ENCODE measurements at places on chromosomes 1 and 21.

DNA sequence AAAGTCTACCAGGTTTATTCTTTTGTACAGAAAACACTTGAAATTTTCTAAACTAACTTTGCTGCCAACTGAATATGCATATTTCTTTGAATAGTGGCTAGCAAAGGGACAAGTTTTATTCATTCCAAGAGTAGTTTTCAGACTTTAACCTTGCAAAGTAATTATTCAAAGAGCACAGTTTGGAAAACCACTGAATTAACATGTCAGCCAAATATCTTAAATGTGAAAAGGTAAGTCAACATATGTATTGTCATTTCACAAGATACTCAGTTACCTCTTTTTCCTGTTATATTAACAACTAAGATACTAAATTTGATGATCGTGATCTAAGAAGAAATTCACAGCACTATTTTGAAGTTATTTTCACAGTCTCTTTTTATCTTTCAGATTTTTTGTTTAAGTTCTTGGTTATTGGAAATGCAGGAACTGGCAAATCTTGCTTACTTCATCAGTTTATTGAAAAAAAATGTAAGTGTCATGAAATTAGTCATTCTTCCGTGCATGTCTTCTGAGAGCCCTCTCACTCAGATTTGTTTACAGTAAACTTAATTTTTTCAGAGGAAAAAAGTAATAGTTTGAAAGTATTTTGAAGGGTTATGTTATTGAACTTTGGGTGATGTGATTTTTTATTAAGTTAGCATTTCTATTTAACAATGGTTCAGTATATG lies 15.3 kb downstream of the RAB4A start:
- DNase-seq: no peak

DNA sequence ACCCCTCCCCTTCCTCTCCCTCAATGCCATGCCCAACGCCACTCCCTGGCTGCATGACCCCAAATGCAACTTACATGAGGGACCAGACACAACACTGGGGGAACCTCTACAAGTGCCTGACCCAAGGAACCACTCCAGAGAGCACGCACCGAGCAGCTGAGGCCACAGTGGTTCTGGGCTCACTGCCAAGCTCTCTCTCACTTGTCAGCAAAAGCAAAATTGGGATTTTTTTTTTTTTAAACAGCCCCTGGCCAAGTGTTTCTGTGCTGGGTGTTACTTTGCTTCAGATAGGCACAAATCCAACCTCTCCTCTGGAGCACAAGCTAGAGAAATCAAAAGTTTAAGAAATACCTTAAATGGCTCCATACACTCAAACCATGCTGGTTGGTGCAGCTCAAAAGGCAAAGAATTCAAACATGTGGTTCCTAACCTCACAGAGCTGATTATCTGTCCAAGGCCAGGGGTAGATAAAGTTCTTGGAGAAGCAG lies 363.0 kb downstream of the SETD4 start:
- DNase-seq: peak; percentile 9

GRCh38 chr1:91278754-91279153 lies 125.9 kb downstream of the HFM1 start:
- peak; percentile 16 for DNase-seq

DNA sequence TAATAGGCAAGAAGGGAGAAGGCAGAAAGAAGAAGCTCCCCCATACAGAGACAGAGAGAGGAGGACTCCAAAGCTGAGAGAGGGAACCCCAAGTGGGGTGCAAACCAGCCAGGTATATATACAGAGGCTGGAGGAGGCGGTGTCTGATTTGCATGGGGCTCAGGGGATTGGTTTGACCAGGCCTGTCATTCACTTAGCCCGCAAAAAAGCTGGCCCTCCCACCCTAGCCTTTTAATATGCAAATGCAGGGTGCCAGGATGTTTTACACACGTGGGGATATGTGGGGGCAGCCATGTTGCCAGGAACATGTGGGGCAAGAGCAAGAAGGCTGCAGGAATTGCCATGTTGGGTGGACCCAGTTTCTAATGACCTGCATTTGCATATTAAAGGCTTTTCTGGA lies 37.0 kb upstream of the TENT5B start:
- no peak for DNase-seq

GRCh38 chr1:110707232-110707631 lies 32.5 kb upstream of the KCNA3 start:
- no peak for DNase-seq

DNA sequence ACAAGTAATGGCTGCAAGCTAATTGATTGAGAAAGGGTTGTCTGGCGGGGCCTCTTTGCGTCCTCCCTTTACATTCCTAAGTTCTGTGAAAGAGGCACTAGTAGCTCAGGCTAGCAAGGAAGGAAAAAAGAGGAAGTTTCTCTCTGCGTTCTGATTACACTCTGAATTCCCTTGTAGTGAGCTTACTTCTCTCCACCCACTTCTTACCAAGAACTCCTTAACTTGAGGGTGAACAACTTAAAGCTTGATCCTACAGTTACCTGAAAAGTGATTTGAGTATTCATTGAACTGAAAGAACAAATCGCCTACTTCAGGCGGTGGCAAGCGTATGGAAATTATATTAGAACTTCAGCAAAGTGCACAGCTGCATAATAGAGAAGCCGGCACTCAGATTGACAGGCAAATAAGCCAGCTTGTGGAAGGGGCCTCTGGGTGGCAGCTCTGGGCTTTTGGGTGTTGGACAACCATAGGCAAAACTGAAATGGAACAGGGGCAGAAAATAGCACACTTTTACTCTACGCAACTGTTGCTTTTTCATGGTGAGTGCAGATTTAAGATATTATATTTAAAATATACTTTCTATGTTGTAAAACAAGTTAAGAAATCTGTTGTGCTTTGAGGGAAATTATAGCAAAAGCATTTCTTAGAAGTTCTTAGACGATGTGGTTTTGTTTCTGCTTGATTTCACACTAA lies 464.5 kb downstream of the USP25 start:
- DNase-seq: peak; percentile 73

DNA sequence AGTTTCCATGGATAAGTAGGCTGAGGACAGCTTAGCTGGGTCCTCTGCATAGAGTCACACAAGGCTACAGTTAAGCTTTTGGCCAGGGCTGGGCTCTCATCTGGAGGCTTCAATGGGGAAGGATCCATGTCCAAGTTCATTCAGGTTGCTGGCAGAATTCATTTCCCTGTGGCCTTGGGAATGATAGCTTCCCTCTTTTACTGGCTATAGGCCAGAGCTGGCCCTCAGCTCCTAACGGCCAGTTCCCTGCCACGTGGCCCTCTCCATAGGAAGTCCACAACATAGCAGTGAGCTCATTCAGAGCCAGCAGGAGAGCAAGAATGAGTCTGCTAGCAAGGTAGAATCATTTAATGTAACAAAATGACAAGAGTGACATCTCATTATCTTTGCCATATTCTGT lies 15.1 kb upstream of the PODN start:
- no peak for DNase-seq

GRCh38 chr1:999725-1000356 lies at the start of gene HES4:
Gene HES4 (minus strand): TSS chr1:1000097. CDS start chr1:999973, 124 bp downstream.
- peak; percentile 74 for DNase-seq

DNA sequence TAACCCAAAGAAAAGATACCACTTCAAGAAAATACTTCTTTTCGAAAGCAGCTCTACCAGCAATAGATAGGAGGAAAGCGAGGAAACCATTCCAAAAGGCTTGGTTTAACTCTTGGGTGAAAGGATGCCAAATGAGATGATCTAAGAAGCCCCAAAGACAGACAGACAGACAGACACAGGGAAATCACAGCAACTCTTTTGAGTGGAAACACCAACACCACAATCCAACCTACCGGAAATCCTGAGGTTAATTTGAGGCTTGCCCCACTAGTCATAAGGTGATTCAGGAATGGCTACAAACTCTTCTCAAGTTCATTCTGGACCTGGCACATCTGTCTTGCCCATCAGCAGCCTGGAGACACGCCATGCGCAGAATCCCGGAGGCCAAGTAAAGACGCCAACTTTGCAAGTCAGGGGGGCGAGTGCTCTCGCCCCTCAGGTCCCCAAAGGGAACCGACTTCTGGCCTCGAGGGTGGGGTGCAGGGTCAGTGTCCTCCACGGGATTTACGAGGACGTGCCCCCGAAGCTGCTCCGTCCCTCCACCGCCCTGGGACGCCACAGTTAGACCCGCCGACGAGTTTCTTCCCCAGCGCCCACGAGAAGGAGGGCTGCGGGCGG lies 778 bp downstream of the EVI5 start:
- DNase-seq: peak; percentile 32

GRCh38 chr1:78223417-78224215 lies 177.8 kb downstream of the GIPC2 start:
- no peak for DNase-seq

GRCh38 chr21:26554365-26554764 lies 18.7 kb downstream of the CYYR1 start:
- no peak for DNase-seq

GRCh38 chr1:111505641-111506119 lies 2.2 kb upstream of the ADORA3 start:
- DNase-seq: no peak

DNA sequence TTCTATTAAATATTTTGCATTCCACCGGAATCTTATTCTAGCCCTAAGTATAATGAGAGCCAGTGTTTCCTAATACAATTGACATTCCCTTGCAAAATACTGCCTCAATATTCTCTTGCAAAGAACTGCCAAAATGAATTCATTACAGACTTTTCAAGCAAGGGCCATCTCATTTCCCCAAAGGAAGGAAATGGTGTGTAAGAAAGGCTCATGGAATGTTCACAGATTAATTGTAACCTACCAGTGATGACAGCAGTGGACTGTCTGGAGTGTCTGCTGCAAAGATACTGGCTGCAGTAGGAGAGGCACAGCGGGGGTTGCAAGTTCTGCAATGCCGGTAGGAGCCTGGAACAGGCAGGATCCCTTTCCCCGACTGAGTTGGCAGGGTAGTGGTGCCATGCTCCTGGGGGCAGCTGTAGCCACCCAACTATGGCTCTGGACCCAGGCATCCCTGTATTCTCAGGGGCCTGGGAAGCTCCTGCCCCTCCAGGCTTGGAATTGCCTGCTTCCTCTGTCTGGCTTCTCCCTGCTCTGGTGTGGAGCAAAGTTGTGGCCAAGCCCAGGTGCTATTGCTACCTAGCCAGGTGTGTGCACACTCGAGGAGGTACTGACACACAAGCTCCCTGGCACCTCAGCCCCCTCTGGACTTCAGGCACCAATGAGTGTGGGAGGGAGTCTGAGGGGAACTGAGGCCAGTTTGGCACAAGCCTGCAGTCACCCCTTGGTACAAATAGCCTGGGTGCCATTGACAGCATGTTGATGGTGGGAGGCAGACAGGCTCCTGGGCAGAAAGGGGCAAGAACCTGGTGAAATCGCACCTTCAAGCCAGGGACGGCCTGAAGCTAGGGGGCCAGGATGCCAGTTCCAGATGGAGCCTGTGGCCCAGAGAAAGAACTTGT lies 1371.0 kb downstream of the KCNT2 start:
- DNase-seq: no peak

- no peak for DNase-seq
Measured at GRCh38 chr21:34698270-34699015, 29.6 kb downstream of the CLIC6 start.

DNA sequence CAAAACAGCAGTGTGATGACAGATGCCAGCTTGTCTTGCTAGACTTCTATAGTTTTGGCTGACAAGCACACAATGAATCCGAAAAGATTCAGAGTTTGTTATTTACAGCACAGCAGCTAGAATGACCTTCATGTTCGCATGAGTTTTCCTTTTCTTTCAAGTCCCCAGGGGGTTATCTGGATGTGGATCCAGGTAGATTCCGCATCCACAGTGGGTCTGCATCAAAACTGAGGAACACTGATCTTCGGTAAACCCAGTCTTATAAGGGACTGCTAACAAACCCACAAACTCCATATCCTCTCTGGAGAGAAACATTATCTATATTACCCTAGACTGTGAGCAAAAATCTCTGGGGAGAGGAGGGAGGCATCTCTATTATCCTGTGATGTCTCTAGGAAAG lies 69.0 kb upstream of the DEPDC1 start:
- no peak for DNase-seq

GRCh38 chr1:24754229-24754628 lies 9.0 kb downstream of the CLIC4 start:
- no peak for DNase-seq

DNA sequence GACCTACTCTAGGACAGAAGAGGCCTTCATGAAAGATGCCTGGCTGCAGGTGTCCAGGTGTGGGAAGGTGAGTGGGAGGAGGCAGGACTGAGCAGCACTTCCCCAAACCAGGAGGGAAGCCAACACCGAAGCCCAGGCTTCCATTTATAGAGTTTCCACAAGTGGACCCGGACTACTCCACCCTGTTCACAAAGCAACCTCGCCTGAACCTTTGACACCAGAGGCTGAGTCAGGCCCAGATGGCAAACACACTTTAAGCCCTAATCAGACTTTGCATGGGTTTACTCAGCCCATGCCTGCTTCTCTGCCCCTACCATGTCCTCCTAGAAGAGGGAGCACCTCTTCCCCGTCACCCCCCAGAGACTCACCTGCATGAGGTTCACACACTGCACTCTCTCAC lies 14.0 kb downstream of the PRR9 start:
- DNase-seq: no peak

DNA sequence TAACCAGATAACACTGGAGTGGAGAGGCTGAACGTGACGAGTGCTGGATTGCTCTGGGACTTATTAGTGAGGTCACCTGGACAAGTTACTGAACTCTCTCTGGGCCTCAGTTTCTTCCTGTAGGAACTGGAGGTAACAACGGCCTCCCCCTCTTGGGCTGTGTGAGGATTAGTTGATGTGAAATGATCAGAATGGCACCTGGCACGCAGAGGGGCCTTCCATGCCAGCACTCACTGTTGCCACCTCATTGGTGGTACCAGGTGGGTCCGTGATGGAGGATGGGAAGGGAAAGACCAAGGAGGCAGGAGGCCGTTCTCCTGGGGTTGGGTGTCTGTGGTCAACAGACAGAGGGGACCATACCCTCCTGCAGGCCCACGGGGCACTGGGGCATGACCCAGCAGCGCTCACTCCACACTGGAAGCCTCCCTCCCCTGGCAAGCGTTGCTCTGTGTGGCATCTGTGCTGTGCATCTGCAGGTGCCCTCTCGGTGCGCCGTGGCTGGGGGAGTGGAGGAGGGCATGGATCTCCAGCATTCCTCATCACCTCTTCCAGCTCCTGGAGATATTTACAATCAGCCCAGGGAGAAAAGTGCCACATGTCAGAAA lies 349.5 kb upstream of the VAMP3 start:
- no peak for DNase-seq

GRCh38 chr21:35520302-35520701 lies 471.2 kb upstream of the RUNX1 start:
- no peak for DNase-seq

DNA sequence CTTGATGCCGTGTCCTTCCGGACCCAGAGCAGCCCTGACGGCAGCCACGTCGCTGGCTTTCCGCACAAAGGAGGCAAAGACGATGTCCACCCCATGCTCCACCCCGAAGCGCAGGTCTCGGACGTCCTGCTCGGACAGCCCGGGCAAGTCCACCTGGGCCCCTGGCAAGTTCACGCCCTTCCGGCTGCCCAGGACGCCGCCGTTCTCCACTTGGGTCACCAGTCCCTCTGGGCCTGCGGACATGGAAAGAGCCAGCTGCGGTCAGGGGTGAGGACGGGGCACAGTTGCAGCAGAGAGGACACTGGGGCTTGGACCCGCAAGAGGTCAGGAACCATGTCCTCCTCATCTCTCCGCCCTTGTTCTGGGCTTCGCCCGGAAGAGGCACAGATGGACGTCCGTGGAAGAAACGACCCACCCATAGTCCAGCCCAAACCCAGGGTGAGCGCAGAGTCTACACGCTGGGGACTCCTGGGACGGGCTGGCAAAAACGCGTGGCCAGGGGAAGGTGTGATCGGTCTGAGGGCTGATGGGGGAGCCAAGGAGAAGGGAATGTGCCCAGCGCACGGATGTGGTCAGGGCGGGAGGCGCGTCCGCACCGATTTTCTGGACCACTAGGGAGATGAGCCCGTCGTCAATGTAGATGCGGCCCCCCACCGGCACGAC lies 6.6 kb downstream of the PKLR start:
- DNase-seq: no peak

GRCh38 chr21:38120984-38121855 lies 135.6 kb upstream of the KCNJ15 start:
- DNase-seq: no peak
